ENCODE measurements at places on chromosomes 1 and 21.

GRCh38 chr1:216314379-216315095 lies 108.7 kb downstream of the USH2A start:
- DNase-seq: no peak

DNA sequence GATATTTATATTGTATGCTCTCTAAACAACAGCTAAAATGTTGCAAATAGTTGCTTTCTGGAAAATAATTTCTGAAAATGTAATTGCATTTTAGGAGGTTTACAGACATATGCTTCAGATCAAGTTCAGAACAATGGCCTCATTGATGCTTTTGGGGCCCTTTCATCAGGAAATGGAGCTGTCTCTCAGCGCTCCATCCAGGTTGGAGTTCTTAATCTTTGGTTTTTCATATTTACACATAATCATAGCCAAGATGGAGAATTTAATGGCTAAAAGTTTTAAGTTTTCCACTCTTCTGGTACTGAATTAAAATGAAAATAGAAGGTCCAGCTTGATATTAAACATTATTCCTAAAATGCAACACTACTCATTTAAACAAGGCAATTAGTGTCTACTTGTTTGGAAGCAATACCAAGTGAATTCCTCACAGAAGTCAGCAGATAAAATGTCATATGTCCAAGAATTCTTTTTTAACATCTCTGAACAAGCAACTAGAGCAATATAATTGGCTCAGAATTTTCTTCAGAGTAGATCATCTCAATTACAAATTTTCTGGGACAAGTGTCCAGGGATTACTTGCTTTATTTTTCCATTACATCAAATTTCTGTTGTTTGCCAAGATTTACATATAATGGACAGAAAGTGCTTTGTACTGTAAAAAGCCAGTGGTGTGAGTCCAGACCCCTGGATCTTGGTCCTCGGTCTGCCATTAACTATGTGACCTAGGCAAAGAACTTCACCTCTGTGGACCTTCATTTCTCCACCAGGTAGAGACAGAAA lies 22.6 kb downstream of the CLCA1 start:
- no peak for DNase-seq

DNA sequence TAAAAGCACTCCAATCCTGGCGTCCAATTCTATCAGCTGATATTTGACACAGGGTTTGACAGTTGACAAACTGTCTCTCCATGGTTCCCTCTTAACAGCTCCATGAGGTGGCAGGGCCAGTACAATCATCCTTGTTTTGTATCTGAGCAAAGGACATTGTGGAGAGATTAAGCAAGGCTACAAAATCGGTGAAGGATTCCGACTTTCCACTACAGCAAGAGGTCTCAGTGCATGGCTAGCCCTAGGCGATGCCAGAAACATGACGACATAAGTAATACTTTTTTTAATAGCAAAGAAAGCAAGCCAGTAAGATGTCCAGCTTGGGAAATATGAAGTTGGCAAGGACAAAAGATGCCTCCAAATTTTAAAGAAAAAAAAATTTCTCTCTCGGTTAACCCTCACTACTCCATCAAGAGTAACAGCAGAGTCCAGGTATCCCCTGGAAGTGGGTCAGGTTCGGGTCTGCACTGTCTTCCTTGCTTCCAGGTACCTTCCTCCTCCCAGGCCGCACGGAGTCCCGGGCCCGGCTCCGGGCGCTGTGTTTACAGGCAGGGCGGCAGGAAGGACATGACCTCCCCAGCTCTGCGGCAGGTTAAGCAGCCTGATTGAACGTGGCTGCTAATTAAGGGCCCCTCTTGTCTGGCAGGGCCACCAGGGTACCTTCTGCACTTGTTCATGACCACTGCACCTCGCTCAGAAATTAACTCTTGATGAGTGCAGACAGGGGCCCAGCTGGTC lies 106.1 kb downstream of the SIM2 start:
- no peak for DNase-seq

GRCh38 chr1:202159534-202160371 lies 649 bp downstream of the PTPN7 start:
- DNase-seq: no peak

DNA sequence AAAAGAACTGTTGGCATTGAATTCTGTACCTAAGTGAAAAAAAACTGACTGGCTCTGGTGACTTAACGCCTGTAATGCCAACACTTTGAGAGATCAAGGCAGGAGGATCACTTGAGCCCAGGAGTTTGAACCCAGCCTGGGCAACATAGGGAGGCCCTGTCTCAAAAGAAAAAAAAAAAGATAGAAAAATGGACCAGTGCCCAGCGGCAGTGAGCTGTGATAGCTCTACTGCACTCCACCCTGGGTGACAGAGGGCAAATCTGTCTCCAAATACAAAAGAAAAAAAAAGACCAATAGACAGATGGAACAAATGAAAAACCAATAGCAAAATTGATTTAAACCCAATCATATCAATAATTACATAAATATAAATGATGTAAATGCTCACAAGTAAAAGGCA lies 674 bp upstream of the AKR7A3 start:
- DNase-seq: no peak

DNA sequence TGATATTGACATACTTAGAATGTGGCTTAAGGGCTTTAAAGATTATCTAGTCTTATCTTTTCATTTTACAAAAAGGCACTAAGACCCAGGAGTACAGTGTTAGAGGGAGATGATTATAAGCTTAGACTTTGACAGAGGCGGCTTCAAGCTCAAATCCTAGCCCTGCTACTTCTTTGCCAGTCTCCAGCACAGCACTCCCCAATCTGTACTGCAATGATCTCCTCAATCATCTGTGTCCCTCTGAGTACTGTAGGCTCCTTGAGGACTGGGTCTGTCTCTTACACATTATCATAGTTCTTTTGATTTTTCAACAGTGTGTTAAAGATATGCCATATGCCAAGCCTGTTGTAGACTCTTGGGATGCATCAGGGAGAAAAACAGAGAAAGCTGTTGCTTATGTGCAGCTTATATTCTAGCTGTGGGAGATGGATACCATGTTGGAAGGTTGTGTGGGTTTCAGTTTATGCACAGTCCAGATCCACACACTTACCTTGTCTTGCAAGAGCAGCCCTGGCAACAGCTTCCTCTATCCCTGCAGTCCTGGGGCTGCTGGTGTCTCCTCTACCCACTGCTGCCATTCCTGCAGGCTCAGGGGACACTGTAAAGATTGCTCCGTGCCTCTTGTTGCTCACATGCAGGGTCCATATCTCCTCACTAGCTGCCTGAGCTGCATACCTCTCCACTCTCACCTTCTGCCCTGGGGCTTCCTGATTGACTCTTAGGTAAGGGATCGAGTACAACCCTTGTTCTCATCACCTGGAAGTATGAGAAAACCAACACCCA lies 103.9 kb upstream of the TSPAN2 start:
- no peak for DNase-seq

DNA sequence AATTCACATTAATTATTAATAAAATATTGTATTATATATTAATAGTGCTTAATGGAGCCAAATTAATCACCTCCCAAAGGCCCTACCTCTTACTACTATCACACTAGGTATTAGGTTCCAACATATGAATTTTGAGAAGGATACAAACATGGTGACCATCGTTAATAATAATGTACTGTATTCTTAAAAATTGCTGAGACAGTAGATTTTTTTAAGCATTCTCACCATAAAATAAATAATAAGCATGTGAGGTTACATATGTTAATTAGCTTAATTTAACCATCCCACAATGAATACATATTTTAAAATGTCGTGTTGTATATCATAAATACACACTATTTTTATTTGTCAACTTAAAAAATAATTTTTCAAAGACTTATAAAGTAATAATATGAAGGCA lies 299.2 kb upstream of the NR5A2 start:
- no peak for DNase-seq

- DNase-seq: no peak
These were observed 268.4 kb upstream of the USP24 start for GRCh38 chr1:55483523-55483922.

DNA sequence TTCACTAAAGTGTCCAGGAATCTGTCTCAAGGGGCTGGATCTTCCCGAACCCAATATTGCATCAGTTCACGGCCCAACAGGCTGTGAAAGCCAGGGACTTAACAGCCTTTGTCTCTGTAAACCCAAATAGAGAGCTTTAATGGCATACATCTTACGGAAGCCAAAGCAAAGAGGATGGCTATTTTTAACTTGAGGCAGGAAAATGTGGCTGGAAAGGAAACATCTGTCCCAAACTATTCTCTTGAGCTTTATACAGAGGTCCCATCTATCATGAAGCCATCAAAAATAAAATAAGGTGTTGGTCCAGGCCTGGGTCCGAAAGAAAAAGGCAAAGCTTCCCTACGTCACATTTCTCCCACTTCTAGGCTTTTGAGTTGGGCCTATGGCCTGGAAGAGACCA lies 7.7 kb upstream of the CD34 start:
- DNase-seq: no peak

GRCh38 chr21:25983745-25984144 lies 186.8 kb downstream of the APP start:
- DNase-seq: no peak

DNA sequence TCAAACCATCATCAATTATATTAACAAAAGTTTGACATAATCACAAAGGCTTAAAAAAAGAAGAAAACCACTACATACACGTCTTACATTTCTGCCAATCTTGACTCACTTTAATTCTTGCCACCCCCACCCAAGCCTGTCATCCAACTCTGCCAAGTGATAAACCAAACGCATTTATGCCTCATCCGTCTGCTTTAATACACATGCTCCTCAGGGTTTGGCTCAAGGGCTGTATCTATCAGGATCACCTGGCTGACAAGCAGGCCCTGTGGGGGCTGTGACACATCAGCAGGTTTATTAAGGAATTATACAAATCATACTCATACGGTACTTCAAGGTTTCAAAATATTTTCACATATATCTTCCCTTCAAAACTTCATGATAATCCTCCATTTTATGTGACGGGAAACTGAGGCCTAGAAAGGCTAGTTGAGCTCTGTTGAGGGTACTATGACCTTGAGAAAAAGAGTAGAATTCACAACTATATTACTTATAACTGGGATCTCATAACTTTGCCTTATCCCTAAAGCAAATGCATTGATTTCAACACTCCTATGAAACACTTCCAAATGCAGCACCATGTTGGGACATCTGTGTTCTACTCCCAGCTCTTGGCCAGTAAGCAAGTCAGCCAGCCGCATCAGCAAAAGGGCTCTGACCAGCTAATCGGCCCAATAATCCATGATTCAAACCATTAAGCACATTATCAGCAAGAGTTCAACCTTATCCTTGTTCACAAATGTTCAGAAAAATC lies 8.7 kb downstream of the SORT1 start:
- no peak for DNase-seq

DNA sequence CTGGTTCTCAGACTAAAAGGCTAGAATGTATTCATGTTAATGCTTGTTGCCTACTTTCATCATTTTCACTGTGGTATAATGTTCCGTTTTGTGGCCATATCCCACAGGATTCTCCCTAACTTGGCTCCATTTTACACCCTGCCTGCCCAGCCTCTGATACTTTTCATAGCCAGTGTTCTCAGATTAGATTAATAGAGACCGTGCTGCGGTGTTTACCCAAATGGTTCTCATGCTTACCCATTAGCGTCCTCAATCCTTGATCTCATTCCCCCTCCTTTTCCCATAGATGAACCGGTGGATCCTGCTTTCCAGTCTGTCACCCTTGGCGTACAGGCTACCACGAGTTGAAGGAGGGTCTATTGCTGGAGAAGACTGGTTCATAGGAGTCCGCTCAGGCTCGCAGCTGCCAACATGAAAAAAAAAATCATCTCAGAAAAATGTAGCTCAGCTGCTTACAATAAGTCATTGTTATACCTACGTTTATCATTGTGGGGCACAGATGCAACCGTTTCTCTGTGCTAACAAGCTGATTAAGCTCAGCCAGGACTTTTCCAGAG lies 78.7 kb downstream of the SETD4 start:
- no peak for DNase-seq

- no peak for DNase-seq
These were observed 74.2 kb downstream of the ATF6 start for GRCh38 chr1:161840363-161840762.
